ENCODE measurements at places on chromosomes 13 and 19. TPM values are rescaled to one million over a fixed set of nuclear protein-coding genes. Genes with fewer than 3 reads are reported as not detected.

Gene SLC44A2
- total RNA-seq, result 109 TPM

Gene SLAIN1
- total RNA-seq, result 33.1 TPM

Gene ZNF470
- 6.2 TPM for total RNA-seq

Gene GSX1
- total RNA-seq, result not detected

Gene RSPH6A
- total RNA-seq, result 0.39 TPM

Gene RNF225
- 1.1 TPM for total RNA-seq

Gene APC2
- 1.4 TPM for total RNA-seq

Gene SELENOV
- total RNA-seq, result 15.4 TPM

Gene CA11
- total RNA-seq, result 41.4 TPM

Gene IL4I1
- total RNA-seq, result 1.4 TPM

Gene SHANK1
- total RNA-seq, result 3.9 TPM

Gene LILRB1
- total RNA-seq, result not detected

Gene KASH5
- 0.14 TPM for total RNA-seq

Gene SPACA6
- 13.3 TPM for total RNA-seq

Gene NPAS1
- total RNA-seq, result 6.8 TPM

Gene UGGT2
- total RNA-seq, result 31.1 TPM

Gene CARS2
- 50.9 TPM for total RNA-seq

Gene PEG3
- 0.27 TPM for total RNA-seq

Gene MCEMP1
- total RNA-seq, result not detected

Gene TMEM150B
- total RNA-seq, result not detected

Gene CCDC8
- total RNA-seq, result 25.7 TPM

Gene ZNF85
- total RNA-seq, result 22.8 TPM

Gene TEX30
- 8.4 TPM for total RNA-seq

Gene IER2
- 150 TPM for total RNA-seq

Gene PLIN5
- total RNA-seq, result 4.2 TPM

Gene SIGLEC12
- not detected for total RNA-seq

Gene ZNF846
- 12.2 TPM for total RNA-seq

Gene PET100
- total RNA-seq, result 122 TPM

Gene SIGLEC8
- not detected for total RNA-seq

Gene ODAD3
- total RNA-seq, result 4.8 TPM

Gene COX6B2
- total RNA-seq, result 8.0 TPM

Gene ZNF20
- total RNA-seq, result 7.8 TPM

Gene KIR2DL1
- not detected for total RNA-seq

Gene HSH2D
- 3.0 TPM for total RNA-seq

Gene NECTIN2
- 164 TPM for total RNA-seq

Gene DLL3
- total RNA-seq, result 23.9 TPM

Gene CSNK1A1L
- not detected for total RNA-seq

Gene CCL25
- total RNA-seq, result 0.53 TPM

Gene IFNL2
- not detected for total RNA-seq

Gene CACNG6
- total RNA-seq, result 2.5 TPM

Gene LATS2
- total RNA-seq, result 28.9 TPM

Gene IRGC
- total RNA-seq, result not detected

Gene LGALS14
- total RNA-seq, result not detected

Gene FXYD3
- total RNA-seq, result 1.0 TPM

Gene ZNF433
- 2.9 TPM for total RNA-seq

Gene CEACAM8
- total RNA-seq, result not detected

Gene HCST
- total RNA-seq, result 1.9 TPM

Gene MADCAM1
- 3.9 TPM for total RNA-seq

Gene STOML3
- total RNA-seq, result not detected

Gene LYL1
- 0.60 TPM for total RNA-seq

Gene DCLK1
- total RNA-seq, result 15.4 TPM

Gene ZNF610
- 4.4 TPM for total RNA-seq

Gene FGF9
- 0.25 TPM for total RNA-seq

Gene PEAK3
- total RNA-seq, result not detected

Gene GNA15
- total RNA-seq, result 0.44 TPM

All from WTC11 (cell line).